Activated T-helper 2 cell treated with anti-CD3 and anti-CD28 coated beads, Interferon-gamma antibody, Interleukin-2, Interleukin-4, amounts not matched to agents 10 μg/mL and 5 μg/mL and 100 μg/mL, durations not matched to agents 14 hours and 24 hours and 36 hours (primary cell): ENCODE measurements at places on chromosomes 11 and 22. TPM values are rescaled to one million over a fixed set of nuclear protein-coding genes. Genes with fewer than 3 reads are reported as not detected.

- no peak for DNase-seq
These were observed 89.3 kb downstream of the NAT10 start for GRCh38 chr11:34194576-34195335.

DNA sequence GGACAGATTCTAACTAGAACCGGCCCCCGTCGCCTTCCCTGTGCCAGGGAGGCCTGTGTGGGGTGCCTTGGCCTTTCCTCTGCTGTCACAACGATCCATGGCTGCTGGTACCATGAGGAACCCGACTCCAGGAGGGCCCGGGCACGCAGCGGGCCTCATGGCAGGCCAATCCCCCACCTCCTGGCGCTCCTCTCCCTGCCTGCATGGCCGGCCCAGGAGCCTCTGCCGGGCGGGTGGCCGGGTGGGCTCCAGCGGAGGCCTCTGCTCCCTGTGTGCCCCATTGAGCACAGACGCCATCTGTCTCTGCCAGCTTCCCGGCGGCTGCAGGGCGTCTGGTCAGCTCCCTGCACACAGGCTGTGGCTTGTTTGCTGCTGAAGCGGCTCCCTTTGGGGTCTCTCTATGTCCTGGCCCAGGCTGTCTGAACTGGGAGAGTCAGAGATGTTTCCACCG lies 86.5 kb downstream of the MYEOV start:
- no peak for DNase-seq

NXPE1 gene
- total RNA-seq = not detected in 2 replicates

DNA sequence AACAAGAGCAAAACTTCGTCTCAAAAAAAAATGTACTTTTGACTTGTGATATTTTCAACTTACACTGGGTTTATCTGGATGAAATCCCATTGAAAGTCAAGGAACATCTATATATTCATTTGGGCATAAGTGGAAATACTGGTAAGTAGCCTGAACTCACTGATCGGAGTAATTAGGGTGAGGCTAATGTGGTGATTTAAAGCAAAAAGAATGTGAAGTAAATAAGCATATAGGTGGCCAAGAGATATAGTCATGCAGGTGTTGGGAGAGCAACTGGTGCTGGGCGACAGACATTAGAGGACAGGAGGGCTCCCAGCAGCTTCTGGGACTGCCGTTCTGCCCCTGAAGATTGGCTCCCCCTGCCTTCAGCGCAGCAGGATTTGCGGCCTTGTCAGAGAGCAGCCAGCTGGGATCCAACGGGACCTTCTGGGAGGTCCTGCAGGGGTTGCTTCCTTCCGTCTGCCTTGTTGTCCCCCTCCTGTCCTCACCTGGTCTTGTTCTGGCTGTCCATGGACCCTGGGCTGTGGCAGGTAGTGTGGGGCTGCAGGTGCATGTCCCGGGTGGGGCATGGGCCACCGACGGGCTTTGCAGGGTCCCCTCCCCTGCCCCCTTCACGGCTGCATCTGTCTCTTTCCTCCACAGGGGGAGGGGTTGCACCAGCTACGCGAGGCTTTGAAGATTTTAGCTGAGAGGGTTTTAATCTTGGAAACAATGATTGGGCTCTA lies 14.1 kb downstream of the RHBDD3 start:
- no peak for DNase-seq

- no peak for DNase-seq
These were observed 189.7 kb downstream of the MIAT start for GRCh38 chr22:26847046-26847445.

DNA sequence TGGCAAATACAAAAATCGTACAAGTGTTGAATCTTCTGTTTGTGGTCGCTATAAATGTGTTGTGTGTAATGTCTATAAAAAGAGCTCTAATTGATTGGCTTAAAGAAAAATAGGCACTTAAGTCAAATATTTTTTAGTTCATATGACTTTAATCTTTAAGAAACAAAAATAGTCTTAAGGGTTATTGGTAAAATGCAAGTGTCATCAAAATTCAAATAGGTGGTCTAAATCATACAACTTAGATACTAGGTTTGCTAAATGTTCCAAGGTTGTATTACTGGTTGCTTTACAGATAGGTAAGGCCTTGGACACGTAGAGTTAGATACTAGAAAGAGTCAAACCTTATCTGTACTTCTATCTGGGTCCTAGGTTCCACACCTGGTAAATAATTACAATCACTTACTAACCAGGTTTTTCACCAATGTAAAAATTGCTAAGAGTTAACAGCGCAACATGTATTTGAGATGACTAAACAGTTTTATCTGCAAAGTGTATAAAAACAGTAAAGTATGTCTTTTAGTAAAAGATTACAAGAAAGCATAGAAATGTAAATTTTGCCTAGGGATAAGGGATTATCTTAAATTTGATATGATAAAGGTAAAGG lies 91.1 kb upstream of the GNAZ start:
- DNase-seq = no peak

DNA sequence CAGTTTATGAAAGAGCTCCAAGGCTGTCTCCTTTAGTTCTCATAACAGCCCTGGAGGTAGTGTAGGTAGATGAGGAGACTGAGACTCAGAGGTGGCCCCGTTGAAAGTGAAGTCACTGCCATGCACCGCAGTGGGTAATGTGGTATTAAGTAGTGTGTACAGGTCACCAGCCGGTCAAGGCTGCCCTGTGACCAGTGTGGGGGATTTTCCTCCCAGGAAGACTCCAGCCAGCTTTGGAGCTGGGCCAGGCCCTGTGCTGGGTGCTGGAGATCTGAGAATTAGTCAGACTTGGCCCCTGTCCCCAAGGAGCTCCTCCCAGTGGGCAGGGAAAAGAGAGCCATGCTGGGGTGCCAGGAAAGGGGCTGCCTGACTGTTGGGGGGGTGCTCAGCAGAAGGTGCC lies 5.3 kb downstream of the OMP start:
- DNase-seq = no peak

GRCh38 chr22:33461698-33462434 lies 403.7 kb upstream of the SYN3 start:
- DNase-seq = no peak

GRCh38 chr11:68328374-68329091 lies 16.1 kb downstream of the LRP5 start:
- DNase-seq = no peak

DNA sequence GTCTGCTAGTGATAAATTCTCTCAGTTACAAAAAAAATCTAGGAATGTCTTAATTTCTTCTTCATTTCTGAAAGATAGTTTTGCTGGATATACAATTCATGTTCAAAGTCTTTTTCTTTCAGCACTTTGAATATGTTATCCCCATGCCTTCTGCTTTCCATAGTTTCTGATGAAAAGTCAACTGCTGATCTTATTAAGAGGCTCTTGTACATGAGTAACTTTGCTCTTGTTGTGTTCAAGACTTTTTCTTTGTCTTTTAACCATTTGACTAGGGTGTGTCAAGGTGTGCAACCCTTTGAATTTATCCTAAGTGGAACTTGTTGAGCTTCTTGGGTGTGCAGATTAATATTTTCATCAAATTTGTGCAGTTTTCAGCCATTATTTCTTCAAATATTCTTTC lies 22.1 kb upstream of the ACCSL start:
- no peak for DNase-seq

DNA sequence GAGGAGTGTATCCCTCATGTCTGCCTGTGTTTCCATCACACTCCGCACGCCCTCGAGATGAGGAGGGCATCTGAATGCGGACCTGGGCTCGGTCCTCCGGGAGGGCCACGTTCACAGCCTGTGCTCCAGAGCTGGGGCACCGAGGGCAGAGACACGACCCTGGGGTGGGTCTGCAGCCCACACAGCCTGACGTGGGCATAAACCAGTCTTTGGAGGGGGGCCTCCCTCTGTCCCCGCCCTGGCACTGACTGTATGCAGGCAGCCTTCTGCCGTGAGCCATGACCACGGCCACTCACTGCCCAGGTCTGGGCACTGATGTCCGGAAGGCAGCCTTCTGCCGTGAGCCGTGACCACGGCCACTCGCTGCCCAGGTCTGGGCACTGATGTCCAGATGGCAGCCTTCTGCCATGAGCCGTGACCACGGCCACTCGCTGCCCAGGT lies 1425.1 kb downstream of the BRD1 start:
- DNase-seq = no peak

DNA sequence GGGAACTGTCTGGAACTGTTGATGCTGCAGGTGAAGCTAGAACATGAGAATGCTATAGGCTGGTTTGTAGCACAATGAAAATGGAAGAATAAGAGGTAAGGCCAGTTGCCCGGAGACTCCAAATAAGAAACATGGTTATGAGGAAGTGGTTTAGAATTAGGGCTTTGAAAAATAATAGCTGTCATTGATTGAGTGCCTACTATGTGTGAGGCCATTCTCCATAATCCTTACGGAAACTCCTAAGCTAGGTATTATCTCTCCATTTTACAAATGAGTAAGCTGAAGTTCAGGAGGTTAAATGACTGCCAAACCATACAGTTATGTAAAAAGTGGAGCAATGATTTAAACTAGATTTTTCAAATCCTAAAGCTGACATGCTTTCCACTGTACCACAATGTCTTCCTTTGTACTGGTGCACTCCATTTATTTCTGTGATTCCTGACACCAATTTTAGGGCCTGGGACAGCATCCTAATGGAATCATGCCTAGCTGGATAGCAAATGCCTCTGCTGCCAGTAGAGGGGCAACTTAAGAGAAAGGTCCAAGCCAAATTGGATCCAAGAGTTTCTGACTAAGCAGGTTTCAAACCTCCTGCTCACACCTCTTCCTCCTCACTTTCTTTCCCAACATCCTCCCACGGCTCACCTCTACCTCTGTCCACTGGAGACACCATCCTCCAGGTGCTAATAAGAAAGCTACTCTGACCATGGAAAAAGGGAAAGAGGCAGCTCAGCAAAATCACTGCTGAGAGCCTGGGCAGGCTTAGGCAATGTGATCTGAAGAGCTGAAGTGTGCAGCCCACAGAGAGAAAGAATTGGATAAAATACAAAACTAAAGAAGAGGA lies 46.9 kb upstream of the PICALM start:
- no peak for DNase-seq

STIP1 gene
- total RNA-seq = 480 and 484 TPM in 2 replicates

- no peak for DNase-seq
These were observed 34.3 kb upstream of the NFRKB start for GRCh38 chr11:129929721-129930120.

GRCh38 chr11:44566952-44567875 lies 1.8 kb downstream of the CD82 start:
- no peak for DNase-seq

DNA sequence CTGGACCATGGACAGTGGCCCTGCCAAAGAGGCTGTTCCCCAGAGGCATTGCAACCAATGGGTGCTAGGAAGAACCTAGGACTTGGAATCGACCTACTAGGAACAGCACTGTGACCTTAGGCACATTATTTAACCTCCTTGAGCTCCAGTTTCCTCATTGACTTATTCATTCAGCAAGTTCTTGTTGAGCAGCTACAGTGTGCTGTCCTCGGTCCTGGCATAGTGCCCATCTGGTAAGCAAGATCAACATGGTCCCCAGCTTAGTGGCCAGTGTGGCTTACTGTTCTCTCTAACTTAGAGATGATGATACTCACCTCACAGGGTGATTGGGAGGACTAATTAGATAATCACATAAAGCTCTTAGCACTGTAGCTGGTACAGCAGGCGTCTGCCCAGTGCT lies 8.2 kb downstream of the ABCG4 start:
- no peak for DNase-seq

YPEL4 gene
- 0.37 and 0.64 TPM in 2 replicates for total RNA-seq

GRCh38 chr22:37482244-37482643 lies 3.9 kb downstream of the MFNG start:
- no peak for DNase-seq

GRCh38 chr11:111514216-111515031 lies at the start of gene HOATZ:
Gene HOATZ, plus strand, starts transcription at chr11:111514778. Its CDS starts 7 bp downstream, at chr11:111514785.
- no peak for DNase-seq

DNA sequence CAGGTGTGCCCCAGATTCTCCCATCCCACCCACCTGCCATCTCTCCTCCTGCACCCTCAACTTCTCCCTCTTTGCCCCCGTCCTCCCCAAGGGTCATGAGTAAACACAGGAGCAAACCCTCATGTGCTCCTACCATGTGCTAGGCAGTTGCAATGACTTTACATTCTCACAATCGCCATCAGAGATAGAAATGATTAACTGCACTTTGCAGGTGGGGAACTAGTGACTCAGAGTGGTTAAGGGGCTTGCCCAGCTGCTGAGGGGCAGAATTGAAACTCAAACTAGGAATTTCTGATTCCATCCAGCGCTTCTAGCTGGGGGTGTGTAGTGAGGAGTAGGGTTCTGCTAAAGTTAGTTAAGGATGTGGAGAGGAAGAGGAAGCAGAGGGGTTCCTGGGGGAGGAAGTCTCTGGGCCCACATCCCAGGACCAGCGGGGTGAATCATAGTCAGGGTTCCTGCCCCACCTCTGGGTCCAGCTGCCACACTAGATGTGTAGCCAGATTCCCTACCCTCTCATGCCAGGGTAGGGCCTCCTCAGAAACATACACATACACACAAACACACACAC lies 16.0 kb upstream of the PRG2 start:
- no peak for DNase-seq

KIAA1671 gene
- 10.5 TPM in 2 replicates for total RNA-seq

AGBL2 gene
- total RNA-seq = 3.6 and 5.1 TPM in 2 replicates

- no peak for DNase-seq
These were observed 12.9 kb upstream of the EHD1 start for GRCh38 chr11:64891215-64891848.

DNA sequence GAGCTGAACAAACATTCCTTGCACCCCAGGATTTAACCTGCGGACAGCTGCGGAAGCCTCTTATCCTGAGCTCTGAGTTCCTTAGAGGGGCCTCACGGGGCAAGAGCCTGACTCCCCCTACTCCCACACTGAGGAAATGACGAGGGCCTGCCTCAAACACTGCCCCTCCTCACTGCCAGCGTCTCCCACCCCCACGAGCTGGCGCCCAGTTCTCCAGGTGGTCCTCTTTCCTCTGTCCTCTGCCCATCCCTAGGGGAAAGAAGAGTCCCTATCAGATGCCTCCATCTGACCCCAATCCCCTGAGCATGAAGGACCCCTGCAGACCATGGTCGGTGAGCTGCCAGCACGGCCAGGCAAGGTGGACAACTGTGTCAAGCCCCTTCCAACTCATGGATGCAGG lies 14.3 kb downstream of the CHST1 start:
- no peak for DNase-seq

DNA sequence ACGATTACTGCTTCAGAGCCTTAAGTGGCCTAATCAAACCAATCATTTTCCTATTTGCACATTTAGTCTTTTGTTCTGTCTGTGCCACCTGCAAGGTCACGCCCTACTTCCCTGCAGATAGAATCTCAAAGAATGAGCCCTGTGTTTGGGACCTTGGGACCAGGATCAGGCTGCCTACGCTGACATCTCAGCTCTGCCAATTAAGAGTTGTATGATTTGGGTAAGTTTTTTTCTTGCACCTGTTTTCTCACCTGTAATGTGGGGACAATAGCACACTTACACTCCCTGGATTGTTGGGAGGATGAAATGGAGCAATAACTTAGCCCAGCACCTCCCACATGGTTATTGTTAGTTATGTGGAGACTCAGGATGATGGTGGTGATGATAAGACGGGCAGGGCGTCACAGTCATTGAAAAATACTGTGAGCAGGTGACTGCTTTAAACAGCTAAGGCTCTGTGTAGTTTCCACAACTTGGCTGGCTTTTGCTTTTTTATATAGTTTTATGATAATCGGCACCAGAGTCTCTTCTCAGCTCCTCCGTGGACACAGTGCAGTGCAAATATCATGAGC lies 155.0 kb downstream of the ADAMTS15 start:
- DNase-seq = no peak

BAIAP2L2 gene
- 0.09 and 0.34 TPM in 2 replicates for total RNA-seq
